ENCODE measurements at places on chromosomes 13 and 19.

- no peak for DNase-seq
Observed at GRCh38 chr19:29515233-29515619, 10.6 kb upstream of the VSTM2B start.

DNA sequence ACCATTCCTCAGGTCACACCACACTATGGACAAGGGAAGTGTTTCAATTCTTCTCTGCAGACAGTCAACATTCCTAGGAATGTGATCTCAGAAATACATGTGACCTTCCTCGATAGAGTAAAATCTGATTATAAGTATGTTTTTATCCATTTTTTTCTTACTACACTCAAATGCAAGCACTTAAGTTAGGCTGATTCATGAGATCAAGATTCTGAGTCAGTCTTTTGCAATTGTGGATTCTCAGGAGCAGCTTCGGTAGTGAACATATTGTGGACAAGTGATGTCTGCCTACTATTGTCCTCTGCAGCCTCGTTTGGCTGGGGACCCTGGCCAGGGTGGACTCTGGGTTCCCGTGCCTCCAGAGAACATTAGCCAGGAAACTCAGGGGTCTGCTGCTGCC lies 3.2 kb downstream of the SERPINE3 start:
- no peak for DNase-seq

DNA sequence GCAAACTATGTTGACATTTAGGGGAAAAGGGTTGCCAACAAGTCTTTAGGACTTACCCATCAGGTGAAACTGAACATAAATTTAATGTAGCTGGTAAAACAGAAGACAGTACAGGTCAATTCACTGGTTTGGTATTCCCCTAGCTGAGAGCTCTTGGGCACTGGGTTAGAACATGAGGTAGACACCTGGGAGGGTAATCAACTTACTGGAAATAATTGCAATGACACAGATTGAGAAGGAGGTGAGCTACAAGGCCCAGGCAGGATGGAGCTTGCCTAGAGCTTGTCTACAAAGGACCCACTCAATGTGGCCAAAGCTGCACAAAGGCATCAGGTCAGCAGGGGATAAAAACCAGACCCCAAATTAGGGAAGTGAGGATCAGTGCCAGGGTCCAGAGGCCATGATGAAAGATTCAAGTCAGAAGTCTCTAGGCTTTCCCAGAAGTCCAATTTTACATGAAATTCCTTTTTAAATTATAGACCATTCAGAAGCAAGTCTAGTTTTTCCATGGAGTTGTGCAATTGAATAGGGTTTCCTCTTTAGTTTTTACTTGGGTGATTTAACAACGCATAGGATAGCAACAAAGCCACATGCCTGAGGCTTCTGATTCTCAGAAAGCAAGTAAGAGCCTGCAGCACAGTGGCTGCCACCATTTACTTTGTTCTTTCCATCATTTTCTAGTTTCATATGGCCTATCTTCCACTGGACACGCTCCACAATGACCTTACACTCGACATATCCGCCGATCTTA lies 194.0 kb downstream of the NDFIP2 start:
- no peak for DNase-seq

DNA sequence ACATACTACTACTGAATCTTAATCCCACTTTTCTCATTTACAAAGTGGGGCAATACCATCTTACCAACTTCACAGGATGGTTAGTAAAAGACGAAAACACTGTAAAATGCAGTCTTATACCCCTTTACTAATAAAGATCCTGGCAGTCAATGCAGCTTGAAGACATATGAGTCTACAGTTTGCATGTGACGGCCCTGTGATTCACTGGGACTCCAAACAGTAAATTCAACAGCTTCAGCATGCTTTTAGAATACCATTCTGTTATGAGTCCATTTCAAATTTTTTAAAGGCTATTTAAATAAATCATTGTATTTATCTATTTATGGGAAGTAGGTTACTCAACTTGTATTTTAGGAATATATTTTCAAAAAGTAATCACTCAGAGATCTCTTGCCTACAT lies 629.1 kb downstream of the LIG4 start:
- no peak for DNase-seq

GRCh38 chr19:45097776-45098520 lies 5.0 kb downstream of the PPP1R37 start:
- no peak for DNase-seq

- DNase-seq, result no peak
Observed at GRCh38 chr13:111661052-111661451, 340.6 kb downstream of the TEX29 start.

DNA sequence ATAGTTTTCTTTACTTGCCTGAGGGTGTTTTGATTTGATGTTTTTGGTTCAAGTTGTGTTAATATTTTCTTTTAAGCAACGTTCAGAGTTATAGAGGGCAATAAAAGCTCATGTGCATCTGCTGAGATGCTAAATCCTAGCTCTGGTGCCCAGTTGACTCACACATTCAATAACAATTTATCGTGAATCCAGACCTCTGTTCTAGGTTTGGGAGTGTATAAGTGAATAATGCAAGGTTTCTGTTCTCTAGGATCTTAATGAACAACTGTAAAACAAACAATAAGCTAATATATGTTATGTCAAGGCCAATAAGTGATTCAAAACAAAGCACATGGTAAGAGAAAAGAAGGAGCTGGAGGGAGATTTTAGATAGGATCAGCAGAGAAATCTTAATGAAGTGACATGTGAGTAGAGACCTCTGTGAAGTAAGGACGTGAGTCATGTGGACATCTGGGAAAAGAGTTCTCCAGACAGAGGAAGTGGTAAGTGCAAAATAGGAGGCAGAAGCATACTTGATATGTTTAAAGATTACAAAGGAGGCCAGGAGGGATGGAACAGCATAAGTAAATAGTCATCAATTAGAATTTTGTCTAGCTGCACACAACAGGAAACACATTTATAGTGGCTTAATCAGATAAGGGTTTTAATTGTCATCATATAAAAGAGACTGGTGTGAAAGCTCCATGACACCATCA lies 278.5 kb upstream of the HTR2A start:
- no peak for DNase-seq

DNA sequence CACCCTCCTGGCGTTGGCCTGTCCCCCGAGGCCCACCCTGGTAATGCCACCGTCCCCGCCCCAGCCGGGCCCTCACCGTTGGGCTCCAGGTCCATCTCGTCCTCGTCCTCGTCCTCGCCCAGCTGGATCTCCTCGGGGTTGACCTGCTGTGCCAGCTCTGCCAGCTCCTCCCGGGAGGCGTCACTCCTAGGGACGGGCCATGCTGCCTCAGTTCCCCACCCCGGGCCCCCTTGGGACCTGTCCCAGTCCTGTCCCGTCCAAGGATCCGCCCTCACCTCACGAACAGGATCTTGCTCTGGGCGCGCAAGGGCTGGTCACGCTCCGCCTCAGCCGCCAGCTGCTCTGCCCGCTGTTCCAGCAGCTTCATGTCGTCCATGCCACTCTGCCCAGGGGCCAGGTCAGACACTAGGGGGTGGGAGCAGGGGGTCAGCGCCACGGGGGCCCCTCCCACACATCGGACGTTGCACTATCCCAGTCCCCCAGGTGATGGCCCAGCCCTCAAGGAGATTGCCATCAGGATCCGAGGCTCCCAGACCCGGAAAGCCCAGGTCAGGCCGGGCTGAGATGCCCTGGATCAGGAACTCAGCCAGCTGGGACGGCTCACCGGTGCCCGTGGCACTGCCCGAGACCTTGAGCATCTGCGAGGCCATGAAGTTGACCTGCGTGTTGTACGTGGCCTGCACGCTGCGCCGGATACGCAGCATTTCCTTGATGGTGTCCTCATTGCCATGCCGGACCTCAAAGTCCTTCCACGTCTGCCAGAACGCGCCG lies 9.5 kb downstream of the XAB2 start:
- no peak for DNase-seq

GRCh38 chr19:45595814-45596213 lies 6.2 kb downstream of the GPR4 start:
- DNase-seq, result no peak

DNA sequence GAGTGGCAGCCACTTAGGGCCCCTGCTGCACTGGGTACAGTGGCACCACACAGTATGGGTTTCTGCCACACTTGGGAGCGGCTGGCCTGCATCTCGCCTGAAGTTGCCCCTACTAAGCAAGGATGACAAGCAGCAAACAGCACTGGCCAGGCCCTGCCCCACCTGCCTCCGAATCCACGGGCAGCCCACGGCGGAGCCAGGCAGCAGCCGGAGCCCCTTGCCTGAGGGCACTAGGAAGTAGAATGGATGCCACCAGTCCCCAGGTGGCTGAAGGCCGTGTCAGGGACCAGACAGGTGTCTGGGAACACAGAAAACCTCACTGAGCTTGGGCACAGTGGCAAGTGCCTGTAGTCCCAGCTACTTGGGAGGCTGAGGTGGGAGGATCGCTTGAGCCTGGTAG lies 19.4 kb downstream of the MLLT1 start:
- no peak for DNase-seq

GRCh38 chr13:31945202-31945961 lies 86.2 kb upstream of the FRY start:
- no peak for DNase-seq
